ENCODE measurements at places on chromosomes 13 and 19.

- DNase-seq: no peak
Measured at GRCh38 chr13:76222511-76222910, 586.4 kb downstream of the LMO7 start.

GRCh38 chr13:67914535-67914934, 684.4 kb upstream of the PCDH9 start:
- DNase-seq: no peak

DNA sequence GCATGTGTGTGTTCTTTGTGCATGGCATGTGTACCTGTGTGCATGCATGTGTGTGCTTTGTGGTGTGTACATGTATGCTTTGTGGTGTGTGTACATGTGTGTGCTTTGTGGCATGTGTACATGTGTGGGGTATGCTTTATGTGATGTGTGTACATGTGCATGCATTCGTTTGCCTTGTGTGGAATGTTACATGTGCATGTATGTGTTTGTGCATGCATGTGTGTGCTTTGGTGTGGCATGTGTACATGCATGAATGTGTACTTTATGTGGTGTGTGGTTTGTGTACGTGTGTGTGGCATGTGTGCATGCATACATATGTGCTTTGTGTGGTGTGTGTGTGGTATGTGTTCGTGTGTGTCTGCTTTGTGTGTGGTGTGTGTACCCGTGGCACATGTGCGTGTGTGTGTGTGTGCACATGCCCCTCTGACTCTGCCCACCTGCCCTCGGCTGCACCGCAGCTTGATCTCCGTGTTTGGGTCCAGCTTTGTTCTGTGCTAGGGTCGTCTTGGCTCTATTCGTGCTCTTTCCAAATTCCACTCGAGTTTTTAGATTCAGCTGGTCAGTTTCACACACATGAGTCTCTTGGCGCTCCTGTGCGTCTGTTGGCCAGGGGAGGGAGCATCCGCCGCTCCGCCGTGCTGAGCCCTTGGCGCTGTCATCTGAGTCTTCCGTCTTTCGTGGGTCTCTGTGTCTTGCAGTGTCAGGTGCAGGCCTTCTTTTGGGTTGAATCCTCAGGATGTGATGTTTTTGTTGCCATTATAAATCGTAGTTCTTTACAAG, 46.5 kb upstream of the TFDP1 start:
- DNase-seq: no peak

DNA sequence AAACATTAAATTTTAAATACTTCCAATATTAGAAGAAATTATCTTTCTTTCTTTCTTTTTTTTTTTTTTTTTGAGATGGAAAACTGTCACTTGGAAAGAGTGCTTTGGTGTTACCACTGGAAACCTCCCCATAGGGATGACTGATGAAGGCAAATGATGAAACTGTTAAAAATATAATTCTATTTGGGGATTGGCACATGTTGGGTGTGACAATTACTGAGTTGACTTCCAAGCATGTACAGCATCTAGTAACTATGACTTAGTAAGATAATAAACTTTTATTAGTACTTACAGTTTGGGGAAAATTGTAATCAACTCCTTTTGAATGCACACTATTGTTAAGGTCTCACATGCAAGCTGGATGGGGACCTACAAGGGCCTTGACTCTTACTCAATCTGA, 592.5 kb downstream of the KCTD12 start:
- no peak for DNase-seq
